ENCODE measurements at places on chromosomes 12 and 14. TPM values are rescaled to one million over a fixed set of nuclear protein-coding genes. Genes with fewer than 3 reads are reported as not detected.

The C12orf50 gene
- total RNA-seq: 0.14 TPM

The AEBP2 gene
- total RNA-seq: 66.4 TPM

The KLHL28 gene
- 39.5 TPM for total RNA-seq

The PLD4 gene
- total RNA-seq: 2.2 TPM

The RNFT2 gene
- 6.8 TPM for total RNA-seq

The CD163 gene
- 3.9 TPM for total RNA-seq

The LRRC10 gene
- not detected for total RNA-seq
